ENCODE measurements at places on chromosomes 7 and 10. TPM values are rescaled to one million over a fixed set of nuclear protein-coding genes. Genes with fewer than 3 reads are reported as not detected.

Gene SLC29A4
- 7.3 TPM for total RNA-seq

Gene ACTR3C
- total RNA-seq: not detected

Gene RSPH10B2
- not detected for total RNA-seq

Gene MAGI2
- total RNA-seq: 4.2 TPM

Gene PTF1A
- total RNA-seq: not detected

Gene WIPF3
- total RNA-seq: 5.2 TPM

Gene SFRP4
- total RNA-seq: not detected

Gene SPDYE2
- total RNA-seq: not detected

Gene AASS
- total RNA-seq: 264 TPM

Gene SORBS1
- 10.1 TPM for total RNA-seq

Gene CCNY
- 46.7 TPM for total RNA-seq

Gene SLC18A3
- not detected for total RNA-seq

Gene HTR7
- not detected for total RNA-seq

Gene ADIRF
- not detected for total RNA-seq

Gene SHTN1
- total RNA-seq: 17.3 TPM

Gene FAM204A
- total RNA-seq: 59.2 TPM

Data from neural progenitor cell (in vitro differentiated cells).